CD4-positive, alpha-beta T cell treated with Interleukin-10 for 1 hour (primary cell): ENCODE measurements at places on chromosomes 6 and 20.

GRCh38 chr6:43086022-43086658, 10.0 kb downstream of the PTK7 start:
- DNase-seq, result no peak

GRCh38 chr20:3031524-3032147, 11.8 kb upstream of the GNRH2 start:
- no peak for DNase-seq

DNA sequence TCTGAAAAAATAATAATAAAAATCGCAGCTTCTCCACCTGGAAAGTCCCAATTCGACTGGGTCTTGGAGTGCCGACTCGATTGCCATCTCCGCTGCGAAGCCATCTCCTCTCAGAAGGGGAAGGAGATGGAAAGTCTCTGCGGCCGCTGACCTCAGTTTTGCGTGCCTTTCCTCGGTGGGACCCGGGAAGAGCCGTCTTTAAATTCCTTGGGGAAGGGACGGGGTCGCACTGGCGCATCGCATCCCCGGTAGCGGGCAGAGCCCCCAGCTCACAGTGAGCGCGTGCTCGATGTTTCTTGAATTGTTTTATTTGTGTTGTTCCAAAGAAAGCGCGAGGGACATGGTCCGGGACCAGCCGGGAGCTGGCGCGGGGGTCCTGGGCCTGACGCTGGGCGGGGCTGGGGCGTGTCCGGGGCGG, 270 bp upstream of the TIAM2 start:
- DNase-seq, result no peak

GRCh38 chr20:48339190-48339985, 488.4 kb downstream of the PREX1 start:
- no peak for DNase-seq

DNA sequence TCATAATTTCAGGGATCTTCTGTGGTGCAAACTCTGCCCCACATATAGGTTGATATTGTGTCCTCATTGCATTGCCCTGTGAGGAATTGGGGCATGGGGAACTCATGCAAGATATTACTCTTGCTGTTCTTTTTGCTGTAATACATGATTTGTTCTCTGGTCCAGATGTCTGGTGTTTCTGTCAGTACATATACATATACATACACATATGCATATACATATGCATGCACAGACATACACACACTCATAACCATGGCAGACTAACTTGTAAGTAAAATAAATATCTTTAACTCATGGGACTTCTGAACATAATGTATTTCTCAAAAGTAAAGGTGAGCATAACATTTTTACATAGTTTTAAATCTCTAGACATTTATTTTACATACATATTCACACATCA, 438.3 kb downstream of the CD109 start:
- no peak for DNase-seq

DNA sequence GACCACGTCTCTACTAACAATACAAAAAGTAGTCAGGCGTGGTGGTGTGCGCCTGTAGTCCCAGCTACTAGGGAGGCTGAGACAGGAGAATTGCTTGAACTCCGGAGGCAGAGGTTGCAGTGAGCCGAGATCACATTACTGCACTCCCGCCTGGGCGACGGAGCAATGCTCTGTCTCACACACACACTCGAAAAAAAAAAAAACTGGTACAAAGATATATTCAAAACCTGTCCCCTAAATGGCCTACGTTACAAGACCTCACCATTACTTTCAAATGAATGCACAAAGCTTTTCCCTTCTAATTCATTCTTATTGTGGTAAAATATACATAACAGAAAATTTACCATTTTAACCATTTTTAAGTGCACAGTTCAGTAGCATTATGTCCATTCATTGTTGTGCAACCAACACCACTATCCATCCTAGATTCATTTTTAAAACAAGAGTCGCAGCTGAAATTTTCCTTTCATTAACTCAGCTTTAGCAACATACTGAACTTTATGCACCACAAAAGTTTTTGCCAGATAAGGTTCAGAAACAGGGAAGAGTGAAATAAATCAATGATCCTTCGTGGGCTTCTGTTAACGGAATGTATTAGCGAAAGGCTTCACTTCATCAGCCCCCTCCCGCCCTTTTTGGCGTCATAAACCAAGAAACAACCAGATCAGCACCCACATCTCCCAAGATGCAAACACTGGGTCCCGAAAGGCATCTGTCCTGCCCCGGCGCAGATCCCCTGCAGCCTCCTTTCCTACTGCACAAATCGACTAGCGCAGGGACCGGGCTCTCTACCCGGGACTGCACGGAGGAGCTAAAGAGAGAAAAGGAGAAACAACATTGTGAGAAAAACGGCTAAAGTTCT, 825 bp upstream of the FAM135A start:
- no peak for DNase-seq

DNA sequence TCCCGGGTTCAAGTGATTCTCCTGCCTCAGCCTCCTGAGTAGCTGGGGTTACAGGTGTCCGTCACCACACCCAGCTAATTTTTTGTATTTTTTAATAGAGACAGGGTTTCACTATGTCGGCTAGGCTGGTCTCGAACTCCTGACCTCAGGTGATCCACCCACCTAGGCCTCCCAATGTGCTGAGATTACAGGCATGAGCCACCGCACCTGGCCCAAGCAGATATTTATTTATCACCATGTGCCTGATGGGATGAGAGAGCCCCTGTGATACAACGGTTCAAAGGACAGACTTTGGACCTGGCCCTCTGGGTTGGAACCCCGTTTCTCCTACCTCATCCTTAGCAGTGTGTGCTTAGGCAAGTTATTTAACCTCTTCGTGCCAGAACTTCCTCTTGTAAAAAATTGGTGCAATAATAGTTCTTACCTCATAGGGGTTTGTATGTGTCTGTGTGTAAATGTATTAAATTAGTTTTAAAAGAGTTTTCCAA, 19.2 kb upstream of the STK38 start:
- no peak for DNase-seq

GRCh38 chr6:31901415-31901952, 402 bp downstream of the ZBTB12 start:
- peak; percentile 67 for DNase-seq

DNA sequence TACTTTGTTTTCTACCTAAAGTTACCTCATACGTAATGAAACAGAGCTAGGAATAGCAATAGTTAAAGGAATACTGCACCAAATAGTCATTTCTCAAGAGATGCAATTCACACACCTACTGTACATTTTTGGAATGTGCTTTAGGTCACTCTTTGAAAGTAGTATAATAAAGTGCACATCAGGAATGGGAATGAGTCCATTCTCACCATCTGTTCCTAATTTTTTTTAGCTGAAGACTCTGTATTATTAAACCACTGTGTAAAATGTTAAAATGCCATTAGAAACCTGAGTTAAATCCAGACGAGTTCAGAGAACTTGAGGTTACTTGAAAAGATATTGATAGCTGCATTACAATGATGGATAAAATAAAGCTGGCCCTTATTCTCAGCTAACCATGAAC, 51.9 kb upstream of the EPHA7 start:
- no peak for DNase-seq

DNA sequence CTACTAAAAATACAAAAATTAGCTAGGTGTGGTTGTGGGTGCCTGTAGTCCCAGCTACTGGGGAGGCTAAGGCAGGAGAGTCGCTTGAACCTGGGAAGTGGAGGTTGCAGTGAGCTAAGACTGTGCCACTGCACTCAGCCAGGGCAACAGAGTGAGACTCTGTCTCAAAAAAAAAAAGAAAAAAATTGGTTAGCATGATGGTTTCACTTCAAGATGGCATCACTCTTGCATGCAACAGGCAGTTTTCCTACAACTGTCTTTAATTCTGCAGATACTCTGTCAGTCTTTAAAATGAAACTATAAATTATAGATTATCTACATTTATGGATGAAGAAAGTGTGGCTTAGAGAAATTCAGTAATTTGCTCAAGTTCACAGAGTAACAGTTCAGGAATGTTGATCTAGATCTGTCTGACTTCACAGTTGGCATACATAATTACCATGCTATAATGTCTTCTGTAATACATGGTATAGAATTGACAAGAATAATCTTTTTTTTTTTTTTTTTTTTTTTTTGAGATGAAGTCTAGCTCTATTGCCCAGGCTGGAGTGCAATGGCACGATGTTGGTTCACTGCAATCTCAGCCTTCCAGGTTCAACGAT, 27.0 kb downstream of the ITCH start:
- no peak for DNase-seq

DNA sequence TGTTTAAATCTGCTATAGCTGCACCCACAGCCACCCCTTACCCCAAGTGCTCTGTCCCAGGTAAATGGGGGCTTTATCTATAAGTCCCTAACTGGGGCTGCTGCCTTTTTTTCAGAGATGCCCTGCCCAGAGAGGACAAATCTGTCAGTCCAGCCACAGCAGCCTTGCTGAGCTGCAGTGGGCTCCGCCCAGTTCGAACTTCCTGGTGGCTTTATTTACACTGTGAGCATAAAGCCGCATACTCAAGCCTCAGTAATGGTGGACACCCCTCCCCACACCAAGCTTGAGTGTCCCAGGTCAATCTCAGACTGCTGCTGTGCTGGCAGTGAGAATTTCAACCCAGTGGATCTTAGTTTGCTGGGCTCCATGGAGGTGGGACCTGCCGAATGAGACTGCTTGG, 505.2 kb downstream of the CBLN4 start:
- DNase-seq, result no peak

DNA sequence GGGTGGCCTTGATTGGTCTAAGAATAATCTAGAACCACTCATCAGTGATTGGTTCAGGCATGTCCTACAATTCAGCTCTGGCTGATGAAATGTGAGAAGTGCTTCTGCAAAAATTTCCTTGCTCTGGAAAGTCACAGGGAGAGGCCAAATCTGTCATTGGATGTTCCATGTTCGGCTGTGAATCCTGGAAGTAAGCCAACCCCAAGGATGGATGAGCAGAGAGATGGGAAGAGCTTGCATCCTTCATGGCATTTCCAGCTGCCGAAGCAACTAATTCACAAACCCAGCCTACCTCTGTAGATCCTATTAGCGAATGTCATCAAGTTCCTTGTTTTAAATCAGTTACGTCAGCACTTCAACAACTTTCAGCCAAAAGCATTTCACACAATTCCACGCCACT, 187.2 kb upstream of the SOX4 start:
- DNase-seq, result no peak

DNA sequence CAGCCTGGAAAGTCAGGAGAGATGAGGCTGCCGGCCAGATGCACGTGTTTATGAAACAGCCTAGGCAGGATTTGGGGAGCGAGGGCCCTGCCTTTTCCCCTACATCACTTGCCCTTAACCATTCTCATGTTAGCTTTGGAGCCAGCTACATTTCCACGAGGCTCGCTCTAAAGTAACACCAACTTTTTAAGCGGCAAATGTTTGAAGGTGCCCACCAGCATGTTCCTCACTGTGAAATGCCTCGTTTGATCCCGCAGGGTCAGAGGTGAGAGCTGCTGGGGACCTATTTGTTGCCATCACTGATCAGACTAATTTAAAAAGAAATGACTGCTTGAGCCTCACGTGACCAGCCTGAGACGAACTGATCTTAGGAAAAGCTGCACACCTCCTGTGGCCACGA, 51.6 kb upstream of the DACT2 start:
- no peak for DNase-seq

GRCh38 chr6:143765422-143766184, 77.5 kb upstream of the LTV1 start:
- no peak for DNase-seq

DNA sequence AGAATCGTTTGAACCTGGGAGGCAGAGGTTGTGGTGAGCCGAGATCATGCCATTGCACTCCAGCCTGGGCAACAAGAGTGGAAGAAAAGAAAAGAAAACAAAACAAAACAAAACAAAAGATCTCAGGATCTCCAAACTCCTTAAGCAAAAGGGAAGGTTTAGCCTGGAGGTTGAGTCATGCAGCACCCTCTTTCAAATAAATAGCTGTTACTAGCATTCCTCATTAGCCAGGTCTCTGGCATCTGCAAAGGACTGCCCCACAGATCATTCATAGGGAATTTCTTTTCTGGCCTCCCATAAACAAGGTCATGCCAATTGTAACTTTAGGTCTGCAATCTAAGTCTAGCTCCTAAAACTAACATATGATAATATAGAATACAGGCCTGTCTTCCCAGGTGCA, 37.2 kb downstream of the EDN1 start:
- DNase-seq, result no peak

DNA sequence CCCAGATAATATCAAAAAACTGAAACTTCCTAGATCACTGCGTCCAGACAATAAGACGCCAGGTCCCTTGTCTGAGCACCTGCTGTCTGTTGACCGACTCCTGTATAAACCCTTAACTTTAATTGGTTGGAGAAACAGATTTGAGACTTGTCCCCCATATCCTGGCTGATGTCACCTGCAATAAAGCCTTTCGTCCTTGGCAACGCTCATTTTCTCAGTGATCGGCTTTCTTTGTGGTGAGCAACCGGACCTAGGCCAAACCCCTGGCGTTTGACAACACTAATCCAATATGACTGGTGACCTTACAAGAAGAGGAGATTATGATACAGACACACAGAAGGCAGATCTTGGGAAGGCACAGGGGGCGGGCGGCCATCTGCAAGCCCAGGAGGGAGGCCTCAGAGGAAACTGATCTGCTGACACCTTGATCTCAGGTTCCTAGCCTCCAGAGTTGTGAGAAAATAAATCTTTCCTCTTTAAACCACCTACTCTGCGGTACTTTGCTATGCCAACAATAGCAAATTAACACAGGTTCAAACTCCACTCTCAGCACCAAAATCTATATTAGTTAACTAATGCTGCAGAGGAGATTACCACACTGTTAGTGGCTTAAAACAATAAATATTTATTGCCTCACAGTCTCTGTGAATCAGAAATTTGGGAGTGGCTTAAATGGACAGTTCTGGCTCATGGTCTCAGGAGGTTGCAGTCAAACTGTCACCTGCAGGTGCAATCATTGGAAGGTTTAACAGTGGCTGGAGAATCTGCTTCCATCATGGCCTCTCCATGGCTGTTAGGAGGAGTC, 178.7 kb downstream of the OTOR start:
- DNase-seq, result no peak

DNA sequence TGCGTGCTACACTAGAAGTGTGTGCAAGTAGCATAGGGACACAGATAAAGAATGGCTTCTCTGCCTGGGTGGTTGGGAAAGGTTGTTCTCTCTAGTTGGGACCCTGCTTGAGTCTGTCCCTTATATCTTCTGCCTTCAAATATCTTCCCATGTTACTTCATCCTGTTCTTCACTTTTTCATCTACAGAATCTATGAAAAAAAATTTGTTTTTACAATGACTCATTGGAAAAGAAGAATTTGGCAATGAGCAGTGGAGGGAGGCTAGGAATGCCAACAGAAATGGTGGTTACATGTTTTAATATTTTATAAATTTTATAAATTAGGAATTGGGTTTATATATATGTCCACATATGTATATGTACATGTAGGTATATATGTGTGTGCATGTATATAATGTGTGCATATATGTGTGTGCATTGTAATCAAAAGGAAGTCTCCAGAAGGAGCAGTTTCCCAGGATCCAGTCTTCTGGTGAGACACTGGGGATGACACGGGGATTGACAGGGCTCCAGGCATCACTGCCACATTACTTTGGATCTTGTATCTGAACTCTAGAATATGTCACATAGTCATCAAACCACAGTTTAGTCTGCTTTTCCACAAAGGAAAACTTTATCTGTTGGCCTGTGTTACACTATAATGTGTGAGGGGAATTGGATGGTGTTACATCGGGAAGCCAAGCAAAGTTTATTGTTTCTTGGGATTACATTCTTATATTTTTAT, 75.3 kb upstream of the RIPOR2 start:
- no peak for DNase-seq
